NAMALWA (cell line): ENCODE measurements at places on chromosomes 1 and 21.

- no peak for DNase-seq
Observed at GRCh38 chr1:11935057-11935412, 518 bp downstream of the PLOD1 start.

GRCh38 chr1:177002891-177003290 is 161.6 kb downstream of the ASTN1 start:
- no peak for DNase-seq

GRCh38 chr1:17274186-17275170 is 25.6 kb downstream of the PADI3 start:
- DNase-seq = peak; percentile 57

DNA sequence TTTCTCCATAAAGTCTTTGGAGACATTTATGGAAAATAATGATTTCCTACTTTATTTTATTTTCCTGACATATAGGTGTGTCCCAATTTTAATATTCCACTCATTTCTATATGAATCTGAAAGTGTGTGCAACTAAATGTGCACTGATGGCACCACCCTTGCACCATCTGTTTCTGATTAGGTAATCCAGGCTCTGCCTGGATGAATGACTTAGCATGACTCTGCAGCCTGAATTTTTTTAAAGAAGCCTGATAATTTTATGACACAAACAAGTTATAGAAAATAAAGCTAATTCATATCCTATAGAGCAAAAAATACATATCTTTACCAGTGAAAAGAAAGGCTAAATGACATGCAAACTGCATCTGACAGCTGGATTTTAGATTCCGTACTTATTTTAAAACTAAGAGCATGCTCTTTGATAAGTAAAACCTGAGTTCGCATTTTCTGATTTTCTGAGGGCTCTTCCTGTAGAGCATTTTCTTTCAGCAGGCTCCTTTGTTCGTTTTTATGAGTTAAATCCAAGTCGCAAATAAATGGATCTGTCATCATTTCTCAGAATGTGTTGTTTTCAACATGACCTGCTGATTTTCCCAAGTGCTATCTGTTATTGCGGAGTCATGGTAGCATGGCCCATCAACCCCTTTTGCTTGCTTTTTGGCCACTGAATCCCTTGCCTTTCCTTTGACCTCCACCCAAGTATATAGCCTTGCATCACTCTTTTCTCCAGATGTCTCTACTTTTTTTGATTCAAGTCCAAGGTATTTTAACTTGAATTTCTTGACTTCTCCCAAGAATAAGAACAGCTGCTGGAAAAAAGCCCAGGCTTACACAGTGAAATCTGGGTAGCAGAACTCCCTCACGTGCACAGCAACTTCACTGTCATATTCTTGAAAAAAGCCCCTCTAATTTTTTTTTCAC is 52.8 kb upstream of the LYPLAL1 start:
- no peak for DNase-seq

- DNase-seq = no peak
Observed at GRCh38 chr21:38244885-38245869, 11.6 kb upstream of the KCNJ15 start.

- DNase-seq = no peak
Observed at GRCh38 chr1:202116287-202116686, 6.4 kb upstream of the GPR37L1 start.

DNA sequence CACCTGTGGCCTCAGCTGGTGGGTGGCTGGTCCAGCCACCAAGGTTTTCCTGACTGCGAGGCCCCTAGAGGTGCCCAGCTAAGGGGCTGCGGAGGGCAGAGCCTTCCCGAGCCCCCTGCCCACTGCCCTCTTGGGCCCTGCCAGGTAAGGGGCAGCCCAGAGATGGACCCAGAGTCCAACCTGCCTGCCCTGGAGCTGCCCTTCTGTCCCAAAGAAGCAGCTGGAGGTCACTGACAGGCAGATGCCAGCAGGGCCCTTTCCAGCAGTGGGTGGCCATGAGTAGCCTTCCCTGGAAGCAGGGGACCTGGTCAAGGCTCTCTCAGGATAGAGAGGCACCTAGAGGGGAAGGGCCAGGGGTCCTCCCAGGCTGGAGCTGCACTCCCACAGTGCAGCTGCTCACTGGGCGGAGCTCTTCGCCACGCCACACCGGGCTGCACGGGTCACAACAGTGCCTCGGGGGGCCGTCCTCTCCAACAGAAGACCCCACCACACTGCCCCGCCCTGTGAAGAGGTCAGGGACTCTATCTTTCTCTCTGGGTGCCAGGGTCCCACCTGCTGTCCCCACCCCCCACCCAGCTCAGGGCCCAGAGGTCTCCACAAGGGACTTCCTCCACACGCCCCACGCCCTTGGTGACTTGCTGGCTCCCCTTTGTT is 10.9 kb upstream of the GNB1 start:
- DNase-seq = no peak

DNA sequence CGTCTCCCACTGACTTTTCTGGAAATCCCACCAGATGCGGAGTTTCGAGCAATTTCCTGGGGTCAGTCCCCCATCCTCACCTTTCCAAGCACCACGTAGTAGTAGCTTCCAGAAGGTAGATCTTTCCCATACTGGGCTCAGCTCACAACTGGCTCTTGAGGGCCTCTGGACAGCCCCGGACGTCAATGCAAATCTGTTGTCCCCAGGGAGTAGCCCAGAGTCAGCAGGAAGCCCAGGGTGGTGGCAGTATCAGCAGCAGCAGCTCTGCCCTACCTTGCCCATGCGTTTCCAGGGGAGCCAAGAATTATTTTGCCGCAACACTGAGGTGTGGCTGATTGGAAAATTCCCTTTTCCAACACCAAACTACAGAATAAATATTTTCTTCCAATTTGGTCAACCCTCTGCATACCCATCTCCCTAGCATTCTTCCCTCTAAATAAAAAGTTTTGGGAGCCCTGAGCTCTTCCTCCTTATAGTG is 70.3 kb downstream of the CD46 start:
- DNase-seq = peak; percentile 73

- DNase-seq = no peak
Observed at GRCh38 chr21:27164208-27165177, 197.6 kb upstream of the ADAMTS5 start.

DNA sequence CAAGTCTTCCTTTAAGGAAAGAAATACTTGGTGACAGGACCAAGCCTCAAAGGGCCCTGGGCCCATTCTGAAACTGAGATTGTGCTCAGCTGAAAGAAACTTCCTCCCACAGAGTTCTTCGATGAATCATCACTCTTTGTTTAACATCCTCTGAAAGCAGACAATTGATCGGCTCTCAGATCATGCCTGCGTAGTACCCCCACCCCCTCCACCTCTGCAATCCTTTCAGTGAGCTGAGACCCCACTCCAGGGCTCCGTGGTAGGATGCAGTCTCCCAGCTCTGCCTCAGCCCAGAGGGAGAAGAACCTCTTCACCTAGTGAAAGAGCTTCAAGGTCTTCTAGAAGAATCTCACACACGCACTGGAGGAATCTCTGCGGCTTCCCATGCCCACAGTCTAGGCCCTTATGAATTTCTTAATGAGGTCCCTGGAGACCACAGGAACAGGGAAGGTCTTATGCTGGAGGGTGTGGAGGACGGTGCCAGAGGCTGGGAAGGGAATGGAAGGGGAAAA is 104.9 kb upstream of the SOD1 start:
- DNase-seq = no peak

DNA sequence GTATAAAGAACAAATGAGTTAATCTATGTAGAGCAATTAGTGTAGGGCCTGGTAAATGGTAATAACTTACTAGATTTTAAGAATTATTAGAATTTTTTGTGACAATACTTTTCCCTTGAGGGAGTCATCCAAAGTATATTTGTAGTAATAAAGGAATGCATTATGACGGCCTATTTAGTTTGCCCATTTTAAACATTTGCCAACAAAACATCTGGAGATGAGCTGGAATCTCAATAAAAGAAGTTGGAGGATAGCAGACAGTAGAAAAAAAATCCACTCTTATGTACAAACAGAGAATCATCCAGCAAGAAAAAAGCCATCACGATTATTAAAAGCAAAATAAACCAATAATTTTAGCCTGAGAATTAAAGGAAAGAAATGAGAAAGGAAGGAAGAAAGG is 567.3 kb upstream of the ADAMTS5 start:
- no peak for DNase-seq

- no peak for DNase-seq
Observed at GRCh38 chr1:185564816-185565215, 169.4 kb upstream of the HMCN1 start.

DNA sequence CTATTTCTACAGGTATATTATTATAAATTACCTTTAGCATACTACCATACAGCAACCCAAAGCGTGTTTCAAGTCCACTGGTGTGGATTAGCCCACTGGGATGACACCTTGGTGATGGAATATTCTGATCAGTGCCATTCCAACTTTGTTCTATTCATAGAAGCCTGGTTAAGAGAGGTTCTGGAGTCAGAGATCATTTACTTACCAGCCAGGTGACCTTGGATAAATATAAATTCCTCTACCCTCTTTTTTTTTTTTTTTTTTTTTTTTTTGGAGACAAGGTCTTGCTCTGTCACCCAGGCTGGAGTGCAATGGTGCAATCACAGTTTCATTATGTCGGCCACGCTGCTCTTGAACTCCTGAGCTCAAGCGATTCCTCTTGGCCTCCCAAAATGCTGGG is at the start of gene SPATA45:
Gene SPATA45, minus strand, starts transcription at position 101 of the 400 bp plus-strand sequence. CDS start 11,500 bp downstream, outside the sequence.
- no peak for DNase-seq
